ENCODE measurements at places on chromosomes 7 and 10. TPM values are rescaled to one million over a fixed set of nuclear protein-coding genes. Genes with fewer than 3 reads are reported as not detected.

The ANKRD30A gene
- not detected for total RNA-seq

The AGBL3 gene
- 3.1 TPM for total RNA-seq

The EIF3A gene
- 90.9 TPM for total RNA-seq

The ETV1 gene
- not detected for total RNA-seq

The MDH2 gene
- total RNA-seq = 172 TPM

- H3K4me3 ChIP-seq = no peak overlapping the region
- no peak for DNase-seq
- H3K4me1 ChIP-seq = no peaks in the 10 kb centered on the region
Observed at GRCh38 chr7:137262599-137262998, 80.9 kb downstream of the PTN start.

DNA sequence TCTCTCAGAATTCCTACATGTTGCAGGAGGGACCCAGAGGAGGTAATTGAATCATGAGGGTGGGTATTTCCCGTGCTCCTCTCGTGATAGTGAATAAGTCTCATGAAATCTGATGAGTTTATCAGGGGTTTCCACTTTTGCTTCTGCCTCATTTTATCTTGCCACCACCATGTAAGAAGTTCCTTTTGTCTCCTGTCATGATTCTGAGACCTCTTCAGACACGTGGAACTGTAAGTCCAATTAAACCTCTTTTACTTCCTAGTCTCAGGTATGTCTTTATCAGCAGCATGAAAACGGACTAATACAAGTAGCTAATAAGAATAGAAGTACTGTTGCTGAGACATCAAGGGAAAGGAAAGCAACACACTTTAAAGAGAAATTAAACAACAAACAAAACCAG lies 143.4 kb downstream of the CCDC71L start:
- no peaks in the 10 kb centered on the region for H3K4me1 ChIP-seq
- DNase-seq = no peak
- no peaks in the 10 kb centered on the region for H3K36me3 ChIP-seq
- no peaks in the 10 kb centered on the region for H3K27me3 ChIP-seq
- no peak overlapping the region for H3K27ac ChIP-seq

DNA sequence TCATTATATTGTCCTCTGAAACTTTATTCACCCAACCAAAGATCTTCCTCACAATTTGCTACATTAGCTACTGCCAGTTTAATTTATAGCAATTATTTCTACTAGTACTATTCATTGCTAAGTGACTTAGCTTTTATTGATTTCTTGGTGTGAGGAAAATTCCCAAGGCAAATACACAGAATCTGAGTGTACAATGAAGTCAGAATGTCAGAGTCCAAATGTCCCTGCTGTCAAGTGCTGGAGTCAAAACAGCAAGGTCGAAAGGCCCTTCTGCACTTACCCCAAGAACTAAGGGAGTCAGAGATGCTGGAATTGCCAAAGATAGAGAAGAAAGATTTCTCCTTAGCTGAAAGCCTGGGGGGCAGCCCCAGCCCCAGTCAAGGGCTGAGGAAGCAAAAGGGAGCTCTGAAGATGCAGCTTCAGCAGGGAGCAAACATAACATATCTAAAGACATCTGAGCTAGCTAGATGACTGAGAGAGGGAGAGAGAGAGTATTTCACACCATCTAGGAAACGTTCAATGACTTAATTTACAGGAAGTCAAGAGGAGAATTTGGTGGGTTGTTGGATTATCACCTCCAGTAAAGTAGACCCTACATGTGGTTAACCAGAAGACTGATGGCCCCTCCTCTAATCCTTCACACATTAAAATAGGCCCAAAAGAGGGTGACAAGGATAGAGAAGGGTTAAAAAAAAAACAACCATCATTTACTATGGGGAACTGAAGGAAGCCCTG lies 36.6 kb upstream of the SAMD8 start:
- H3K27me3 ChIP-seq = no peaks in the 10 kb centered on the region
- H3K4me1 ChIP-seq = no peaks in the 10 kb centered on the region
- H3K4me3 ChIP-seq = no peak overlapping the region
- H3K36me3 ChIP-seq = no peaks in the 10 kb centered on the region

DNA sequence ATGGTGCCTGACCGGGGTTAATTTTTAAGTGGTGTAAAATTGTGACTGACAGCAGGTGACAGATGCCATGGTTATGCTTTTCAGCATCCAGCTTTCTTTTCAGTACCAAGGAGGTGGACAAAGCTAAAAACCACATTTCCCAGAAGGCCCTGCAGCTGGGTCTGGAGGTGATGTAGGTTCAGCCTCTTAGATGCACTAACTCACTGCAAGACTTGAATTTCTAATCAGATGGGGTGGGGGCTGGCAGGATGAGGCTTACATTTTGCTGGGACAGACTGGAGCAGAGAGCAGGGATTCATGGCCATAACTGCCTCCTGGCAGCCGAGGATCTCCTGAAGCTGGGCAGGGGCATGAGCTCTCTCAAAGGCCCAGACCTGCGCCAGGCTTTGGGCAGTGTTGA lies 52.4 kb downstream of the PDIA4 start:
- DNase-seq = no peak
- no peak overlapping the region for H3K27ac ChIP-seq
- H3K4me3 ChIP-seq = no peak overlapping the region

DNA sequence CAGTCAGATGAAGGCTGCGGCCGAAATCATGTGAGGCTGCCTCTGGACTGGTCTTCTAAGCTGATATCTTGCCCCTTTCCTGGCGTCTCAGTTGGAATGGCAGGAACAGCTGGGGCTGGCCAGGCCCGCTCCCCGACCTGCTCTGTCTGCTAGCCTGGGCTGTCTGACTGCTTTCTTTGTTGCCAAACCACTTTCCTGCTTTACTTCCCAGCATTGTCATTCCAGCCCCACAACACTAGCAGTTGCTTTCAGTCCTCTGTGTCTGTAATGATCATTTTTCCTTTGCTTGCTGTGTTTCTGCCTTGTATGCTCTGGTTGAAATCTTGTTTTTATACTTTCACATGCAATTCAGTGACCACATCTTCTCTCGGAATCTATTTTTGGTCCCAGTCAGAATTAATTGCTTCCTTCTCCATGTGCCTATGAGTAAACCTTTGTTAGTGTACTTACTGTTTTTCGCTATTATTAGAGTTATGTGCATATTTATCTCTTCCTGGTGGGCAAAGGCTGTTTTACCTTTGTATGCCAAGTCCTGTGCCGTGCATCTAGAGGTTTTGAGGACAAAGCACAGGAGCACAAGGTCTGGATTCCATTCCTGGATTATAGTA lies 21.6 kb downstream of the PRPF18 start:
- H3K27me3 ChIP-seq = no peaks in the 10 kb centered on the region
- H3K4me3 ChIP-seq = no peak overlapping the region
- H3K4me1 ChIP-seq = no peaks in the 10 kb centered on the region

DNA sequence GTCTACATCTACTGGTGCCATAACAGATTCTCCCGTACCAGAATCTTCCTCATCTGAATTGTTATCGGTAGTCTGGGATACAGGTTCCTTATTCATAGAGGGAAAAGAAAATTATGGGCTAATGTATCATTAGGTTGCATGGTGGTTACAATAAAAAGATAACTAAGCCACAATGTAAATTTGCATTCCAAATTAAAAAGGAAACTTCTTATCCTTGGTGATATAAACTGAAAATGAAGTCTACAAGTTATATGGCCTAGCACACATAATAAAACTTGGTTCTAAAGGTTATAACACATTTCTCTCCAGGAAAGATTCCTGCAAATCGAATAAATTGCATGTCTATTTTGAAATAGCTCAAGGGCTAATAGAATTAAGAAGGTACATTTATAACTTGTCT lies 24.5 kb downstream of the NUDT13 start:
- peaks cover 18% of the 10 kb centered on the region for H3K36me3 ChIP-seq
- H3K27ac ChIP-seq = no peak overlapping the region
- H3K4me3 ChIP-seq = no peak overlapping the region
- no peak for DNase-seq
- no peaks in the 10 kb centered on the region for H3K27me3 ChIP-seq

DNA sequence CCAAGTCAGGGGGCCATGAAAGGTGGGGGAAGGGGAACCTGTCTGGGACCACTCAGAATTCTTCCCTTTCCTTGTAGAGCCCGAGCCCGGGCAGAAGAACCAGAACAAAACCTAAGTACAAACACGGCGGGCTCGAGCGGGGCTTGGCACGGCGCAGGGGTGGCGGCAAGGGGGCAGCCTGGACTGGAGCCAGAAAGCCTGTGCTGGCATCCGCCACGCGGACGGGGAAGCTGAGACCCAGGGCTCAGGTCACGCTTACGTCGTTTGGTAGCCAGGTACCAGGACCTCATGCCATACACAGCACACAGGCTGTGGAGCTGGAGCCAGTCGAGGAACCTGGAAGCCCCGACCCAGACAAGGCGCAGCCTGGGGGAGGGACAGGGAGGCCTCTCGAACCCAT lies 6.6 kb upstream of the GPER1 start:
- H3K27ac ChIP-seq = no peak overlapping the region
- H3K27me3 ChIP-seq = no peaks in the 10 kb centered on the region
- DNase-seq = no peak
- H3K4me1 ChIP-seq = no peaks in the 10 kb centered on the region
- no peaks in the 10 kb centered on the region for H3K36me3 ChIP-seq

GRCh38 chr10:35387768-35388167 lies 51.5 kb downstream of the CCNY start:
- DNase-seq = no peak
- no peaks in the 10 kb centered on the region for H3K36me3 ChIP-seq
- H3K4me1 ChIP-seq = no peaks in the 10 kb centered on the region
- no peak overlapping the region for H3K4me3 ChIP-seq
- H3K27ac ChIP-seq = no peak overlapping the region
- H3K27me3 ChIP-seq = no peaks in the 10 kb centered on the region

DNA sequence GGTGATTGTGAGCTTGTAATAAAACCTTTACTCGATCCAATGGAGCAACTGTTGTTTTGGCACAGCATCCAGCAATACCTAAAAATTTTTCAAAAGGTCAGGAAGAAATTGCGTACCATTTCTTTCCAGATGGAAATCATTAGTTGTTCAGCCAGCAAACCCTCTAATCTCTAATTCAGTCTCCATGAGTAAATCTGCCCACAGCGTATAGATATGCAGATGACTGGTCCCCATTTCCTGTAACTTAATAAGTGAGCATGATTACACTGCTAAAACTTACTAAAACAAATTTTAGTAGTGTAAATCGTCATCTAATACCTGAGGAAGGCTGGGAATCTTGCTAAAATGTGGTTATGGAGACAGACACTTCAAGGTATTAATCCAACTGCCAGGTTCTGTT lies 10.6 kb downstream of the SLC25A16 start:
- no peaks in the 10 kb centered on the region for H3K36me3 ChIP-seq
- no peaks in the 10 kb centered on the region for H3K4me1 ChIP-seq
- no peak for DNase-seq
- H3K27ac ChIP-seq = no peak overlapping the region
- H3K4me3 ChIP-seq = no peak overlapping the region
- no peaks in the 10 kb centered on the region for H3K27me3 ChIP-seq

DNA sequence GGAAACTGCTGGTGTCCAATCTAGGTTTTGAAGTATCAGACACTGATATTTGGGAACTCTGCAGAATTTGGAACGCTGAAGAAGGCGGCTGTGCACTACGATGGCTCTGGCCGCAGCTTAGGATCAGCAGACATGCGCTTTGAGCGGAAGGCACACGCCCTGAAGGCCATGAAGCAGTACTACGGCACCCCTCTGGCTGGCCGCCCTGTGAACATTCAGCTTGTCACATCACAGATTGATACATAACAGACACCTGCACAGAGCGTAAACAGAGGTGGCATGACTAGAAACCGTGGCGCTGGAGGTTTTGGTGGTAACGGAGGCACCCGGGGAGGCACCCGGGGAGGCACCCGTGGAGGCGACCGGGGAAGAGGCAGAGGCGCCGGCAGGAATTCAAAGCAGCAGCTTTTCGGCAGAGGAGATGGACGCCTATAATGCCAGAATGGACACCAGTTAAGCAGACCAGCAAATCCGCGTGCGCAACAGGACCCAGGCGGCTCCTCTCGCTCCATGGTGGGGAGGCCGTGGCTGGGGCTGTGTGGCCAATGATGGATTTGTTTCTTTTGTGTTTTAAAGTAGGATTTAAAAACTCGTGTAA lies 22.2 kb upstream of the CCL24 start:
- no peaks in the 10 kb centered on the region for H3K36me3 ChIP-seq
- H3K4me1 ChIP-seq = no peaks in the 10 kb centered on the region
- H3K27ac ChIP-seq = no peak overlapping the region
- H3K27me3 ChIP-seq = no peaks in the 10 kb centered on the region
- DNase-seq = no peak

GRCh38 chr7:26659121-26659520 lies 205.3 kb downstream of the SKAP2 start:
- DNase-seq = no peak
- no peaks in the 10 kb centered on the region for H3K4me1 ChIP-seq
- H3K27ac ChIP-seq = no peak overlapping the region
- H3K27me3 ChIP-seq = no peaks in the 10 kb centered on the region

DNA sequence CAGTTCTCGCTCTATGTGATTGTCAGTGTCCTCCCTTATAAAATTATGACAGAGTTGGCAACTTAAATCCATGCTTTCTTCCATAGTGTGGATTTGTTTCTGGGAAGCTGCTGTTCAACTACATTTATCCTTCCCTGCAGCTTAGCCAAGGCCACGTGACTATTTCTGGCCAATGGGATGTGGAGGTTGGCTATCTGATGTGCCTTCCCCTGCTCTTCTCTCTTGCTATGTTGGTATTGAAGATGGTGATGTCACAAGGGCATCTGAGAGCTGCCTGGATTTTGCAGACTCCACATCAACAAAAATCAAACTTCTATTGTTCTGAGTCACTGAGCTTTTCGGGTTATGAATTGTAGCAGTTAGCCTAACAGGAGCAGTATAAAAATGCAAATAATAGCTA lies 164.9 kb upstream of the RHOBTB1 start:
- no peaks in the 10 kb centered on the region for H3K36me3 ChIP-seq
- H3K4me3 ChIP-seq = no peak overlapping the region
- no peaks in the 10 kb centered on the region for H3K4me1 ChIP-seq
- DNase-seq = no peak
- H3K27me3 ChIP-seq = no peaks in the 10 kb centered on the region
- H3K27ac ChIP-seq = no peak overlapping the region

DNA sequence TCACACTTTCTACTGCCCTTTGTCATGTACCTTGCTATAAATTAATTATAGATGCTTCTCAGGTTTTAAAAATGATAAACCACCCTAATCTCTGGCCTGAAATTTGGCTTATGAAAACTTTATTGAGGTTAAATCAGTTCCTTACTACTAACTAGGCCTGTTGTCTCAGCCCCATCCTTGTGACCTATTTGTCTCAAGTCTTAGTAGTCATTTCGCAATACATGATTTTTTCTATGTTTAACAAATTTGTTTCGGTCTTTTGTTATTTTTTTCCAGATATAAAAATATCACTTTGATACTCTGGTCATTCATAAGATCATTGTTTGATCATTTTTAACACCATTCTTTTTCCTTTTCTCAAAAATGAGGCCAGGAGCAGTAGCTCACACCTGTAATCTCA lies 411.6 kb downstream of the GFRA1 start:
- H3K36me3 ChIP-seq = no peaks in the 10 kb centered on the region
- H3K4me1 ChIP-seq = no peaks in the 10 kb centered on the region
- no peak for DNase-seq
- no peaks in the 10 kb centered on the region for H3K27me3 ChIP-seq
- H3K4me3 ChIP-seq = no peak overlapping the region
- H3K27ac ChIP-seq = no peak overlapping the region

GRCh38 chr7:15086131-15086611 lies 183.6 kb upstream of the DGKB start:
- no peak overlapping the region for H3K27ac ChIP-seq
- H3K36me3 ChIP-seq = no peaks in the 10 kb centered on the region

- H3K27me3 ChIP-seq = no peaks in the 10 kb centered on the region
- no peak overlapping the region for H3K4me3 ChIP-seq
- no peak overlapping the region for H3K27ac ChIP-seq
- H3K4me1 ChIP-seq = no peaks in the 10 kb centered on the region
Observed at GRCh38 chr7:100407285-100408180, 21.0 kb downstream of the ZCWPW1 start.
